Stimulated activated CD4-positive, alpha-beta T cell treated with anti-CD3 and anti-CD28 coated beads, Interleukin-2, amount 100 ng/mL, for 48 hours (primary cell): ENCODE measurements at places on chromosomes 1 and 21.

GRCh38 chr1:198588845-198589244, 48.4 kb upstream of the ATP6V1G3 start:
- DNase-seq = no peak

DNA sequence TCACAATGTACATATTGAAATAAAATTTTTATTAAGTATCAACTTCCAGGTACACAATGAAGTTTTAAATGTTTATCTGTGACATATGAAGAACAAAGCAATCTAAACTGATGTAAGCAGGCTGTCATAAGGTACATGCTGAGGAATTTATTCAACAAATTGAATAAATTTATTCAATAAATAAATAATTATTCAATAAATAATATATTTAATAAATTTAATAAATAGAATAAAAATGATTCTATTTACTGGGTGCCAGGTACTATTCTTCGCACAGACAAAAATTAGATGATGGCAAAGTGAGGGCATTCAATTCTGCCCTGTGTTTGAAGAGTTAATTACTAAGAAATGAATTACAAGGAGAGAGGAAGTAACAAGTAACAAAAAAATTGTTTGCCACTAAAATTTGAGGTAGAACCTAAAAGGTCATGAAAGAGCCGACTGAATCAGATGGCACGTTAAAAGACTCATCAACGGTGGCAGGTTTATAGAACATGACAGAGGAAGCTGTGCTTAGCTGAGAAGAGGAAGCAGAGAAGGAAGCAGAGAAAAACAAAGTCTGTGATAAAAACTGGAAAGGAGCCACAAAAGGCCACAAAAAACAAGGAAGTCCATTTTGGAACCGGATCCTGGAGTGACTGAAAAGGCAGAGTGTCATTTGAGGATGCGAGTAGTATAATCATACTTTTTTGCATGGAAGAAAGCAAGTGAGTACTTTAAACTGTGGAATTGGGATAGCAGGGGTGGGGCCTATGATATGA, 2.2 kb upstream of the USP24 start:
- no peak for DNase-seq

DNA sequence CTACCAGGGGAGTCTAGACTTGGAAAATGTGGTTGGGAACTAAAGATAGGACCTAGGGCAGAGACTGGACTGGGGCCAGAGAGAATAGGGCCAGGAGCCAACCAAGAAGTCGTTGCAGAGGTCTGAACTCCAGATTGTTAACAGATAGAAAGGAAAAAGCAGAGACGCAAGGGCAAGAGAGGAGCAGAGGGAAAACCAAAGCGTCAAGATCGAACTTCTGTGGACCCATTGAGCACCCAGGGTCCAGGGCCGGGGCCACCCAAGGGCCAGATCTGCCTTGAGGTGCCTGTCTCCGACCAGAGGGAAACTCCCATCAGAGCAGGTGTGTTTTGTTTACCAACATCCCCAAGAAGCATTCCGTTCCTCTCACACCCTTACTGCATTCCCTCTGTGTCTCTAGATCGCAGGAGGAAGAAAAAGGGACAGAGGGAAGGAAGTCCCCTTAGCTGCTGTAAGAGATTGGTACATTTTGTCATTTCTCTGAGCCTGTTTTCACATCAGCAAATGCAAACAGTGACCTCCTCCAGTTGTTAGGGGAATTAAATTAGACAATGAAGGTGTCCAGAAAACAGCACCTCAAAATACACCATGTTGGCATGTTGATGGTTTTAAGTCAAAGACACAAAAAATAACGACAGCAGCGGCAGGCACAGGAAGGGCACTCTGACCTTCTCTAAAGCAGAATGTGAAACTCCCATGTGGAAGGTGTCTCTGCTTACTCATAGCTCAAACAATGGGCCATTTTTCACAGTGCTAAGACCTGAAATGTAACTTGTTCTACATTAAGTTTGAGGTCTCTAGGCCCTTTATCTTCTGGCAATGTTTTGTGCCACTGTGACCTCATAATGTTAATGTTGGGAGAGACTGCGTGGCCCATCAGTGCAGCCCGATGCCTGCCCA, 105.8 kb upstream of the RAB4A start:
- DNase-seq = no peak

DNA sequence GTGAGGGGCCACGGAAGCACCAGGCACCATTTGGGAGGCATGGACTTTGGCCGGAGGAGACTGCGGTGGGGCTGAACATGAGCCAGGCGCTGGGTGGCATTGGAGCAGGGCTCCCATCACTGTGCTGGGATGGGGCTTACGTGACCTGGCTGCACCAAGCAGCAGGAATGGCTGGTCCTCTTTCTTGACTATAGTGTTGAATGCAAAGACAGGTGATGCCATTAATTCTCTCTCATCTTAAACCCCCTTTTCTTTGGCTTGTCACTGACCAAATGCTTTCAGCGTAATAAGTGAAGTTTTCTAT, 447.9 kb downstream of the CAMTA1 start:
- no peak for DNase-seq

DNA sequence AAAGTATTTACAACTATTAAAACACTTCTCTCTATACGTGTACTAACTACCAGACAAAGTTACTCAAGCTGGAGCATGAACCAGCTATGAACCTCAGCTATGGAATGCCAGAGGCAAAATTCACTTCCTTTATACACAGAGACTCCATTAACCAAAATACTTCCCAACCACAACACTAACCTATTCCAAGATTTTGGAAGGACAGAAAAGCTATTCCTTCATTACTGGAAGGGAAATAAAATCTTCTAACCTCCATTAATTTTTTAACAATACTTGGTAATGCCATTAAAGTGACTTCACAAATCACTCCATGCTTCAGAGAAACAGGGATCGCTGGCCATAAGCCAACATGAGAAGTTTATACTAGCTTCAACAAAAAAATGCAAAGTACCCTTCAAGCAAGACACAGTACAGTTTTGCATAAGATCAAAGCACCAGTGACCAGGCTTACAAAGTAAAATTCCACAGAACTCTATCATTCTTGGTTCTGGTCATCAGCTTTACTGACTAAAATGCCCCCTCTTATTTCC, 58.0 kb downstream of the PUM1 start:
- no peak for DNase-seq

DNA sequence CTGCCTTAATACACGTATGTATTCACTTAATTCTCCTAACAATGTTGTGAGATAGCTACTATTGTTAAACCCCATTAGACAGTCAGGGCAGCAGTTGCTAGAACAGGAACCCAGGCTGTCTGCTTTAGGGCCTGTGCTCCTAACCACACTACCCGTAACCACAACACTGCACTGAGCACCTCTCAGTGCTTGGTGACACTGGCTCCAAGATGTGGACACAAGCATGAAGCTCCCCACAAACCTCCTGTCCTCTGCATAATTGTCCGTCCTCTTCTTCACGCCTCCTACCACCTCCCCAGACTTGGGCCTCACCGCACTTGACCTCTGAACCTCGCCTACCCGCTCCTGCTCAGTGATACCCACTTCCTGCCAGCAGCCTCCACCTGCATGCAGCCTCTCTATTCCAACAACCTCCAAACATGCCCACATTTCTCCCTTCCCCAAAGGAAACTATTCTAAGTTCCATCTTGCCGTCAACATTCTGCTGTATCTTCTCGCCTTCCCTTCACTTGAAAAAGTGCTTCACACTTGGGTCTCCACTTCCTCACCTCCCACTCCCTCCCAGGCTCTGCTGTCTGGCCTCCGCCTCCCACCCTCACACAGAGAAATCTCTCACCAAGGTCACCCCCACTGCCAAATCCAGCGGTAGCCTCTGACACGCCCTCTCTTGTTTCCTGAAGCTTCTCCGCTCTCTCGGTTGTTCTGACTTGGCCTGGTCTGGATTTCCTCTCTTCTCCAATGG, 14.6 kb upstream of the AHDC1 start:
- DNase-seq = no peak

DNA sequence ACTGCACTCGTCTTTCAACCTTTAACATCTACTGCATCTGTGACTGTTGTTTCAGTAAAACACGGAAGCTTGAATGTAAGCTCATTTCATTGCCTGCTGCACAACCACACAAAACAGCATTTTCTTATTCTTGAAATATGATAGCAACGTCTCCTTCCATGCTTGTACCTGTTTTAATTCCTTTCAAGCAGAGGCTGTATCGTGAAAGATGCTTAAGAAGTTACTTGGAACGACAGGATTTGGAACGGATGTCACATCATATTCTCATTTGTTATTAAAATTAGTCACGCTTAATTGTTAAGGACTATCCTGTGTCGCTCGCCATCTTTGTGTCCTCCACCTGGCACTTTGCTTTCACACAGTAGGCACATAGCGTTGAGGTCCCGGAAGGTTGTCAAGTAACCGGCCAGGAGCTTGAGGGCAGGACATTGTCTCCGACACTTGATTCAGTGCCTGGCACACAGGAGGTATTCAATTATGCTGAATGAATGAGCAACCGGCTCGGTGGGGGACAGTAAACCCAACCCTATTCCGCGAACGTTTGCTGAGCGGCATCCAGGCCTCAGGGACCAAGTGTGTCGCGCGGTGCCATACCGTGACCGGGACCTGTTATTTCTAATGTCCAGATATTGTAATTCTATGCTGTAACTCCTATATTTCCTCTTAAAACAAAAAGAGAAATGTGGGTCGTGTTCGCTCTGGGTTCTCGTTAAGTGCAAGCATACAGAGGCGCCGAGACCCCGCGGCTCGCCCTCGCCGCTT, 499 bp upstream of the SH3GLB1 start:
- no peak for DNase-seq

- DNase-seq = no peak
Observed at GRCh38 chr1:184388319-184388889, 1.6 kb downstream of the C1orf21 start.

DNA sequence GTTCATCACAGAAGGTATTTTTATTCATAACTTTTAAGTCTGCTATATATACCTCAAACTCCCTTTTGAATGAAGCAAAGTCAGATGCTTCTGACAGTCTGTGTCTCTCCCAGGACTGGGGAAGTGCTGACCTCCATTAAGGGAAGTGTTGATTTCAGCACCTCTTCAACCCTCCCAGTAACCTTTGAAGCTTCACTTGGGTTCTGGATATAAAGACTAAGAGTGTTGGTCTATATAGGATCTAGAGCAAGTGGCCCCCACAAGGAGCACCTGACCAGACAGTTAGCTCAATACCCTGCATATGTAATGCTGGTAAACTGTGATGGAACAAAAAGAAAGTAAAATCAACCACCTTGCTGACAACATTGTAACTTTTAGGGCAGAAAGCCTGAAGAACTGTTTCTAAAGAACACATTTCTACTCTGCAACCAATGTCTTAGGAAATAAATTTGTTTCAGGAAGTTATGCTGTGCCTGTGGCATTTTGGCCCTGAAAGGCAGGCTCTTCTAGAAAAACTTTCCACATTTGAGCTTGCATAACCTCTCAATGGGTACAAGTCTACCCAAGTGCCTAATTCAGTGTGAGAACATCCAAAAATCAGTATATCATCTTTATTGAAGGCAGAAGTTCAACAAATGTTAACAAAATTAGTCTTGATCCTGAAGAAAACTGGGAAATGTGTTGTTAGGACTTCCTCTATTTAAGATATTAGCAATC, 865 bp upstream of the PTPN22 start:
- no peak for DNase-seq

GRCh38 chr1:2330519-2331199, 60.7 kb downstream of the MORN1 start:
- no peak for DNase-seq

DNA sequence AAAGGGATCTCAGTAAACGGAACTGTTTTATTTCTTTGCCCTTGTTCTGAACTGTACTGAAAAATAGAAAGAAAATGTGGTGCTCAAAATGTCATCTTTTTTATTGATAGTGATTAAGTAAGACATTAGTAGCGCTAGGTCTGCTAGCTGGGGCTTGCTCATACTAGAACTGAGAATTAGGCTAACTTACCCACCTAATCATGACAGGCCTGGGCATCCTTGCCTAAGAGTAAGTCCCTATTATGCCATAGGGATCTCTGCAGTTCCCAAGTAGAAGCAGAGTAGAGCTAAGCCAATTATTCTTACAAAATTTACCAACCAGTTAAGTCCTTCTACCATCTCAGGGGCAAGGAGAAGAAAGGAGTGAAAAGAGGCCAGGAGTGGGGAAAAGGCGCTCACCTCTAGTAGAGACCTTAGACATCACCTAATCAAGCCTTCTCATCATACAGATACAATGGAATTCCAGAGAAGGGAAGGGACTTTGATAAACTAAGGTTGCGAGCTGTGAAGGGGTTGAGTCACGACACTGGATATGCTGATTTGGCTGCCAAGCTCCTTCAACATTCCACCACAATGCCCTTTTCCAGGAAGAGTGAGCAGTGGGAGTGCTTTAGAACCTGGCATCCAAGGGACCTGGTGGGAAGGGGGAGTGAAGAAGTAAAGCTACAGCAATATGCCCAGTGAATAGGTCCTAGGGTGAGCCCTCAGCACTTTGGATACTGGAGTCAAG, 27.7 kb upstream of the RPTN start:
- no peak for DNase-seq
